ENCODE measurements at places on chromosomes 3 and 15.

DNA sequence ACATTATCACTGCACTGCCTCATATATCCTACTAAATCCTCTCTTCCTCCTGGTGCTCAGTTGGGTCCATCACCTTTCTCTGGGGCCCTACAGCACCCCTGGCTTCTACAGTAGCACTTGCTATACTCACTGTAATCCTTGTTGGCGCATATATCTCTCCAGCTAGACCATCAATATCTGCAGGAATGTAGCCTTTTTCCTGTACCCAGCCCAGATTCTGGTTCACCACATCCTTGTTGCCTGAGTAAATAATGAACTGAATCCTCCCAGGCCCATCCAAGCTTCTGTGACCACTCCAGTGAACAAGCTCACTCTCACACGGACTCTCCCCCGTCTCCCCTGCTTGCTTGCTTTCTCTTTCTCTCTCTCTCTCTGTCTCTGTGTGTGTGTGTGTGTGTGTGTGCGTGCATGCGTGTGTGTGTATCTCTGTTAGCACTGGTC lies 62.5 kb upstream of the LIPC start:
- no peak for DNase-seq

DNA sequence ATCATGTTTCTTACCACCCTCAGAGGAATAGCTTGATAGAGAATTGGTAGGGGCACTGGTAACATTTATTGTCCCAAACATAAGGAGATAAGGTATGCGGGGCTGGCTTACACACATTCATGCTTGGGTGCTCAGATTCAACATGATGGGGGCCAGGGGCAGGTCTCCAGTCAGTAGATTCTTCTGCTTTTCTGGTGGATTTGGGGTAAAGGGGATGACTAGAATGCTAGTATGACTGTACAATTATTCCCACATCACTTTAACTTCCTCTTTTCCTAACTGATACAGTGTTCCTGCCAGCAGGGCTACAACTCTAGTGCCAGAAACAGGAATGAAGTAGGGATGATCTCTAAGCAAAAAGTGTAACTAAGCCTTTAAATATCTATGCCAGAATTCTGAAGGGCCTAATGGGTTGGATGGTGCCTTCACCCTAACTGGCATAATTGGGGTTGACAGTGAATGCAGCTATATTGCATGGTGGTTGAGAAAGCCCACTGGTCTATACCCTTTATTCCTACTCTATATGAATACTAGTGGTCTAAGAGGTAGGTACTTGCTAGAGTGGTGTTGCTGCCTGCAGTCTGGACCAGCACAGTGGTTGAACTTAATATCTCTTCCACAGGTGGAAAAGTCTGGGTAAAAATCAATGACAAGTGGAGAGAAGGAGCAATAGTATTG lies 117.4 kb downstream of the IL12A start:
- no peak for DNase-seq

- no peak for DNase-seq
These were observed 61.5 kb upstream of the DCBLD2 start for GRCh38 chr3:98962951-98963350.

- no peak for DNase-seq
These were observed 302.5 kb downstream of the UNC13C start for GRCh38 chr15:54280726-54281125.

Data from spinal cord (tissue), 10 donors.